Activated T-cell treated with anti-CD3 and anti-CD28 coated beads, Interleukin-2, amount 50 U/mL, for 24 hours (primary cell): ENCODE measurements at places on chromosomes 12 and 14.

DNA sequence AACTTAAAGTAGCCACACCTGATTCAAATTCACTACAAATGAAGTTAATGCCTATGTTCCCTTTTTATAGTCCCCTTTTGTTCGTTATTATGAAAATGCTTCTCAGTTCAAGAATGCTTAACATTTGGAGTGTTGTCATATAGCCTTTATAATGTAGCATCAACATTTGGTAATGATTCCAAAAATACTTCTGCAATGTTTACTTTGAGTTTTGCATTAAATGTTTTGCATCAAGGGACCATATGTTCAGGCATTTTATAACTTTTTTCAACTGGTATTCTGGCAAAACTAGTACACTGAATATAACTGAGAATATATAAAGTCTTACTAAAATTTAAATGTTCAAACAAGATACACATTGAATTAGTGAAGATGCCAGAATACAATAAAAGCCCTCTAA, 209.6 kb upstream of the SLC16A7 start:
- DNase-seq, result no peak

DNA sequence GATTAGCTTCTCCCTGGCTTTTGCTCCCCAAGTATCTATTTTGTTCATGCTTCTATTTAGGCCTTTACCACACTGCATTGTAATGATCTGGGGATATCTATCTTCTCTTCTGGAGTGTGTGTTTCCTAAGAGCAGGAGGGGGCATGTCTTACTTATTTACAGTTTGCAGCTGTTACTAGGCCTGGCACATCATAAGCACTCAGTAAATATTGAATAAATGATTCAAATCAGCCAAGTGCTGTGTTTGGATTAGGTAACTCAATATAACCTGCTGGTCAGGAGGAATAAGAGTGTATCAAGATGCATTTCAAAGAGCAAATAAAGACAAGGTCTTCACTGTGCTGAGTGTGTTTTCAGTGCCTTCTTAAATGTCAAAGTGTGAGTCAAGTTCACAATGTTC, 186.1 kb downstream of the FOXG1 start:
- DNase-seq, result no peak

DNA sequence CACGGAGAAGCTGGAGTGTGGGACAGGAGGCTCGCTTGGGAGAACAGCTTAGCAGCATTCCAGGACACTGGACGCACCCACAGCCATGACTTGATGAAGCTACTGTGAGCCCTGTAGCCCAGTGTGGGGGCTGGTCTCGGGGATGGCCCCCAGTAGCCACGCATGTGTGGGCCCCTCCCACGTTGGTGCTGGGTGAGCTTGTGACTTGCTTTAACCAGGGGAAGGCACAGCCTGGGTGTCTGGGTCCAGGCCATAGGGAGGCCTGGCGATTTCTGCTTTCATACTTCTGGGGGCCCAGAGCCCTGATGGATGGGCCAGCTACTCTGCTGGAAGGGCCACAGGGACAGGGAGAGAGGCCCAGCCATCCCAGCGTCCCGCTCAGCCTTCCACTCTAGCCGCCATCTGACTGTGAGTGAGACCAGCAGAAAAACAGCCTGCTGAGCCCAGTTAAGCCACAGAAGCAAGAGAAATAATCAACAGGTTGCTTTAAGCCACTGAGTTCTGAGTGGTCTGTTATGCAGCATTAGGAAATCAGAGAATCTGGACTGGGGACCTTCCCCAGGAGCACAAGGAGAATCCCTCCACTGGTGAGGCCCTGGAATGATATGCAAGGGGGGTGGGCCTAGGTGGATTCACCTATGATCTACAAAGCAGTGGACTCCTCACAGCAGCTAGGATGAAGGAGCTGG, 16.1 kb downstream of the DIO3 start:
- no peak for DNase-seq

- no peak for DNase-seq
Measured at GRCh38 chr12:121443911-121444841, 44.3 kb downstream of the RNF34 start.
